ENCODE measurements at places on chromosomes 13 and 19. TPM values are rescaled to one million over a fixed set of nuclear protein-coding genes. Genes with fewer than 3 reads are reported as not detected.

GRCh38 chr19:17570791-17571190 lies 15.3 kb downstream of the COLGALT1 start:
- no peak for DNase-seq

DNA sequence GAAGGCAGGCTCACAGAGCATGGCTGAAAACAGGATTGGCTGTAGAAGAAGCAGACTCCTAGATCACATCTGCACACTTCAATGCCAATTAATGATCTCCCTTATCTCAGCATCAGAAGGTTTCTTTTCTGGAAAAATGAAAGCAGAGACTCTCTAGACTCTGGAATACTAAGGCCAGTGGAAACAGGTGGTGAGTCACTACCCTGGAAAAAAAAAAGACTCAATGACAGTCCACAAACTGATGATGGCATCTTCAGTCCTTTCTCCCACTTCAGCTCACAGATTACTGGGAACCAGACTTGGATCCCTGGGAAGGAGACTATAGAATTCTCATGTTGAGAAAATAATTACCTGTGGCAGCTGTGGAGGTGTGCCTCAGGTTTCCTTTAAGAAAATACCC lies 47.5 kb upstream of the MBNL2 start:
- no peak for DNase-seq

DNA sequence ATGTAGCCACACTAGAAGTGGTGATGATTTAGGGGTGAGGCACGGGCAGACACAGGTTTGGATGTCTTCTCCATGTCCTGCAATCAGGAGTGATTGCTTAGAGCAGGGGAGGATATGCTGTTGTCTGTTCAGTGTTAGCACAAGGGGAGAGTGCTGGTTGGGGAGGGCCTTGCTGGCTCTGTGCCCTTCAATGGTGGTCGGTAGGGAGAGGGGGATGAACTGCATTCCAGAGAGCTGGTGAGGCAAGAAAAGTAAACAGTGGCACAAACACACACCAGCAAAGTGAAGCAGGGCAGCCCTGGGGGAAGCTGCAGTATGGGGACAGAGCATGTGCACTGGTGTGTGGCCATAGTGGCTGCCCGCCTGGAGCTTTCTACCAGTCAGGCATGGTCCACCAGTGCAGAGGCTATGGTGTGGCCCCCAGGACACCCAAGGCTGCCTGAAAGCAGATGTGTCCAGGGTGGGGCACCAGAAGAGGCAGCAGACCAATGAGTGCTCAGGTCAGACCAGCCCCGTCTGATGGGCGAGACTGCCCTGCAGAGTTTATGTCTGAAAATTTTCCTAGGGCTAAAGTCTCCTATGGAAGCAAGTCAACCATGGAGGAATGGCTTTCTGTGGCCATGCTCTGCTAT lies 1676.9 kb downstream of the PCDH9 start:
- no peak for DNase-seq

TCF3 gene
- total RNA-seq, result 334 TPM
